CD4-positive, alpha-beta T cell treated with Interleukin-6 at 100 ng/mL for 8 hours (primary cell): ENCODE measurements at places on chromosomes 2 and 18.

GRCh38 chr2:108640731-108641130 lies 78.6 kb upstream of the RANBP2 start:
- DNase-seq, result no peak

- no peak for DNase-seq
These were observed 127.0 kb upstream of the CCDC195 start for GRCh38 chr2:224843141-224843540.

DNA sequence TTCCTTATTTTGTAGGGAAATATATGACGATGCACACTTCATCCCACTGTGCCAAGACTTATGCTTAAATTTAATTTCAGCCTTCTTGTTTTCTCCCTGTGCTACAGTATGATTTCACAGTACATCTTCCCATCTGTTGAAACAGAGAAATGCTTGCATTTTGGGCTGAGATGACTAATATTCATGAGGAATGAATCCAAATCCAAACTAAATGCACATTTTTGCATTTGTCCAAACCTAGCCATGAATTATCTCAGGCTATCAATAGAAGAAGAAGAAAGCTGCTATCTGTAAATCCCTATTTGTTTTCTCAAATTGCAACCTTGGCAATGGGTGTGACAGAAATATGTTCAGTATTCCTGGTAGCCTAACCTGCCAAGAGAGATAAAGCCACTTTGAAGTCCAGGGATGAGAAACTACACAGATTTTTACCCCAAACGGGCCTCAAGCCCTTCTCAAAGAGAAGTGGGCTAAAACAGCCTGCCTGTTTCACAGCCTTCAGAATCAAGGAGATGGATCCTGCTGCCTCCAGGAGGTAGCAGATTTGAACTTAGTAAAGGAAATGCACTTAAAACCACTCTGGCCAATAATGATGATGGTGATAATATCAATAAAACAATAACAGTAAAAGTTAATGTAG lies 306.9 kb upstream of the NT5C1B start:
- no peak for DNase-seq

DNA sequence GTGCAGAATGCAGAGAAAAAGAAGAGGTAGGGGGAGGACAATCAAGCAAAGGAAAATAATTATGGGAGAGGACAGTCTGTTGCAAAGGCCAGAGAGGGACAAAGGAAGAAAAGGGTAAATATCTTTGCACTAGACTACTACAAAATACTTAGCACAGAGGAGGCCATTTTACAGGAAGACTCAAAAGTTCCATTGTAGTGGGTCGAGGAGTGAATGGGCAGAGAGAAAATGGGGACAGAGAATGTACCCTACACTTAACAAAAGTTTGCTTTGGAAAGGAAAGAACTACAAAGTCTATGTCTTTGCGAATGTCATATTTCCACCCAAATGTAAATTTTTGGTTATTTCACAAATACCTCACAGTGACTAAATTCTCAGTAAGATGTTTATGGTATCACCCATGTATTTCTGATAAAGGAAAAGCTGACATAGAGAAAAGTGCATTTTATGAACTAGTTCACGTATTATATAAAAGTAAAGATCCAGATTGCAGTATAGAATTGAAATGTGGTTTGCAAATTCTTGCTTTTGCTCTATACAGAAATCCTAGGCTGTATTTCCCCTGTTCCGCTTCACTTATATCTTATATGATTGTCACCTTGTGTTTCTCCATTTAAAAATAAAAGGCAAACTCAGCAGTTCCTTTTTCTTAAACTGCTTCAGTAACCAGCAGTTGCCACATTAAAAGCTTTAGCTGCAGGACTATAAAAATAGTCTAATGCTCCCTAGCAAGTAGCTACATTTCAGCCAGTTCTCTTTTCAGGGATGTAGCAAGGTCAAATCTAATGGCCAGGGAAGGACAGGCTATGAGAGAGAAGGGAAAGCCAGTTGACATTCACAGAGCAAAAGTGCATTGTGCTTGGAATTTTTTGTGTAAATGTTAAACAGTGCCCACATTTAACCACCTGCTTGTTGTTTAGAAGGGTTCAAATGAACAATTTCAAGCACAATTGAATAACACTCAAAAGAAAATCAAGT lies 79.7 kb upstream of the CYTIP start:
- DNase-seq, result no peak

DNA sequence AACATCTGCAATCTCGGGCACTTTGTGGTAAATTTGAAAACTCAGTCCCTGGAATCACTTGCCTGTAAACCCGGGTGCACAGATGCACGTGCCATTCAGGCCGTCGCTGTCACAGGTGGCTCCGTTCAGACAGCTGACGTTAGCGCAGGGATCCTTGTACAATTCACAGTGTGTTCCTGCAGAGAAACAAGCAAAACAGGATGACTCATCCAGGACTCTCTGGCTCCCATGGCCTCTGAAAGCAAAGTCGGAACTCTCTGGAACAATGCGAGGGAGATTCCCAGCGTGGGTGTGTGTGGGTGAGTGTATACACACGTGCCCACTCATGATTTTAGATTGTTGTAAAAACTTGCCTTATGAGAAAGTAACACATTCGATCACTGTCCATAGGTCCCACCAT lies 136.1 kb upstream of the PID1 start:
- DNase-seq, result no peak

GRCh38 chr2:177698281-177698680 lies 305.7 kb downstream of the AGPS start:
- DNase-seq, result no peak

- no peak for DNase-seq
These were observed 86.2 kb upstream of the RAB6C start for GRCh38 chr2:129893244-129893643.

GRCh38 chr2:200308546-200309295 lies 2.2 kb downstream of the SPATS2L start:
- DNase-seq, result no peak

DNA sequence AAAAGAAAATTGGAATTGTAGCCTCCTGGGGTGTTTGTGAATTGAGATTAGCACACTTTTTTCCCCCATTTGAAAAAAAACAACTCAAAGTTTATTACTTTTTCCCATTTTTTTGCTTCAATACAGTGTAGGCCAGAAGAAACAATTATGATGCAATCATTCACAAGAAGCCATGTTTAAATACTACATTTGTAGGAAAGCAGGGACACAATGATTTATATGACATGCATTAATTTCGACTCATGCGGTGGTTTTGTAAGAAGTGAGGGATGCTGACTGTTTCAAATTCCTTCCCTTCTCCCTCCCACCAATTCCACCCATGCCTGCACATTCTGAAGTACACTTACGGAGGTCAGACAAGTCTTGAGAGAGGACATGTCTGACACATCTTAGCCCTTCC lies 774.2 kb upstream of the FSHR start:
- no peak for DNase-seq

DNA sequence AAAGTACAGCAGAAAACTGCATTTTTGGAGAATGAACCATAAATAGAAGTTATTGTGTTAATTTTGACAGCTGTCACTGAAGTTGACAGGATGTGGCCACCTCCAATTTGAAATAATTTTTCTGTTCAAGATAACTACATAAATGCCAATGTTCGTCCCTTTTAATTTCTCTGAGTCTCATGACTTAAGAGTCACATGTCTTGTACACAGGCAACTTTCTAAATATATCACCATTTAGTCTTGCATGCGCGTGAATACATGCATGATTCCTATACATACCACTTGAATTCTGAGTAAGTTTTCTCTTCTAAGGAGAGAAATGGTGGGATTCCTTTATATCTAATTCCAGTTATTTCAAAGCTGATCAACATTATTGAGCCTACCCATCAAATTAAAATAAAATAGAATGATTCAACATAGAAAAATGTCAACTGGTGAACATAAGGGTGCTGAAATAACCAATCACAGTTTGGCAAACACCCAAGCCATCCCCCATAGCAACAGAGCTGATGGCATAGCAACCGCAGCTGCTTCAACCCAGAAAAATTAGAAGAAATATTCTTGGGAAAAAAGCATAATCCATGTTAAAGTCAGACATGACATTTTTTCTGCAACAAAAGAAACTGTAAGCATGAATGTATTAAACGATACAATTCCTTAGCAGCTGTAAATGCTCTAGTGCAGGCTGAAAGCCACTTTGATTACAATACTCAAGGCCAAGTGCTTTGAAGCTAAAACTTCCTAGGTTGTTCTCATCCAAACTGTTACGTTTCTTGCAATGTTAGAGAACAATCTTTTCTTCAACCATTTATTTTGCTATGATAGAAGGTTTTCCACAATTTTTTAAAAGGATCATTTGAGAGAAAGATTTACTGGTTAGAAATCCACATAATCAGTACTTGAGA lies 282.7 kb downstream of the DLGAP1 start:
- no peak for DNase-seq

GRCh38 chr2:166180951-166181812 lies 53.4 kb upstream of the SCN1A start:
- no peak for DNase-seq

GRCh38 chr18:74714791-74715190 lies 117.1 kb downstream of the ZNF407 start:
- no peak for DNase-seq

DNA sequence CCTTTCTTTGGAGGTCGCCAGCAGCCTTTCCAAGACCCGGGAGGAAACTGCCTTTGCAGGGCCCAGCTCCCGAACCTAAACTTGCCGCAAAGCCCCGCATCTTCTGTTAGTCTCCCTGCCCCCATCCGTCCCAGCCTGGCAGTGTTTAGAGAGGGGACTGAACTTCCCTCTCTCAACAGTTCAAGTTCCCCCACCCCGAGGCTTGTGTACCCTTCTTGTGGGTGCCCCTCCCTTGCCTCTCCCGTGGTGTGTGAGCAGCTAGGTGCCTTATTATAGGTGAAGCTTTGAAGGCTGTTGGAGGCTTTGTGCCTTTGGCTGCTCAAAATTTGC lies 1.4 kb downstream of the LBH start:
- DNase-seq, result peak; percentile 50

DNA sequence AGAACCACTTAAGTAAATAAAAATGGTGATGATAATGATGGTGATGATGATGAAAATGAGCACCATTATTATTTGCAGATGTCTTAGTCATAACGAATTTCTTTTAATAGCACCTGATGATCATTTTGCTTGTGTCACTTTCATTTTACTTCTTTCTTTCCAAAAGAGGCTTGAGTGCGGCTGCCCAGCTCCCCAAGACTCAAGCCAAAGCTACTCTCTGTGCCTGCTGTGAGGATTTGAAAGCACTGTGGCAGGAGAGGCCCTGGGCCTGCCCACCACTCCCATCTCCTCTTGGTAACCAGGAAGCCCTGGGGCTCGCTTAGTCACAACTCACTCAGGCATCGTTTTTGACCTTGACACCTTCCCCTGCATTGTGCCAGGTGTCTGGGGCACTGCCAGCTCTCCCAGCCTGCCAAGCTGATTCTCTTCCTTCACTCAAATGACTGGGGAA lies 41.2 kb downstream of the RPL37A start:
- DNase-seq, result no peak

DNA sequence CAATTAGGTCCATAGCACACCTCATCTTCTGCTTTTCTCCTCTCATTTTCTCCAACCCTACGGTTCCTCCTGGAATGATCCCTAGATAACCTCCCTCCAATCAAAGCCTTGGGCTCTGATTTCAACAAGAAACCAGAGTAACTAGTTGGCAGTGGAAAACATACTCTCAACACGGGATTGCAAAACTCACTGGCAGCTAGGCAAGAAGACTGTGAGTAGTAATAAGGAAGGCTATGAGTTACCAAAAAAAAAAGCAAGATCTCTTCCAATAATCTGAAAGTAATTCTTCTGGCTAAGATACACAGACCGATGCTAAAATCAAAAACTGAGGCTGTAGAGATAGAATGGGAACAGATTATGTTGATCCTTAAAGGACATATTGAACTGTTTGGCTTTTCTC lies 28.4 kb upstream of the CCDC102B start:
- no peak for DNase-seq

- DNase-seq, result no peak
These were observed 2.0 kb downstream of the ETAA1 start for GRCh38 chr2:67399144-67399543.

DNA sequence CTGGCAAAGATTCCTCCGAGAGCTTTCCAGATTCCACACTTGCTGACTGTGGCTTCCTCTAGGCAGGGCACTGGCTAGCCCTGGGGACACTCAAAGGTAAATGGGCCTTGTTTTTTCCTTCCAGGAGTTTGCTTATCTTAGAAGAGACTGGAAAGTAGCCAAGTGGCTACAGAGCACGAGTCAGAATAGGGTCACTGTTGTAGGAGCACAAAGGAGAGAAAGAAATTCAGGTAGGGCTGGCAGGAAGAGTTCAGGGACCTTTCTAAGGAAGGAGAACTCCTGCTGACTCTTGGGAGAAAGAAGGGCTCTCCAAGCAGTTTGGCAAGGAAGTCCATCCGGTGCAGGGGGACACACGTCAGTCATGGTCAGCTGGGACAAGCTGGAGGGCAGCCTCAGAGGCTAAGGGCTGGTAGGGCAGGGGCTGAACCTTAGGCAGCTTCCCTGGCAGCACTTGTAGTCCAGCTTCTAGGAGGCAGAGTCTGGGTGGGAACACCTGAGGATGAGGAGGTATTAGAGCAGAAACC lies 39.5 kb downstream of the NIFK start:
- DNase-seq, result no peak

DNA sequence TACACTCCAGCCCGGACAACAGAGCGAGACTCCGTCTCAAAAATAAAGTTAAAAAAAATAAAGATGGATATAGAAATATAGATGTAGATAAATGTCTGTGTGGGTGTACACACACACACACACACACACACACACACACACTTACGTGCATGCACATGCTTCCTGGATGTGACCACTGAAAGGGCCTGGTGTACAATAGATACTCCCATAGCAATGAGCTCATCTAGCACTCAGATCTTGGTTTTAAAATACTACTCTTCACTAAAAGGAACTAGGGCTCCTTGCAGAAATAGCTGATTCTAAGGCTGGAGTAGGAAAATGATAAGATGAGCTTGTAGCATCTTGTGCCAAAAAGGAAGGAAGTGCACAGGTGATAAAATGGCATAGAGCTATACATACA lies 39.1 kb downstream of the ROCK2 start:
- no peak for DNase-seq

GRCh38 chr2:13682540-13683272 lies 949.8 kb upstream of the LRATD1 start:
- no peak for DNase-seq

GRCh38 chr18:55672574-55673361 lies 84.8 kb upstream of the TCF4 start:
- no peak for DNase-seq

DNA sequence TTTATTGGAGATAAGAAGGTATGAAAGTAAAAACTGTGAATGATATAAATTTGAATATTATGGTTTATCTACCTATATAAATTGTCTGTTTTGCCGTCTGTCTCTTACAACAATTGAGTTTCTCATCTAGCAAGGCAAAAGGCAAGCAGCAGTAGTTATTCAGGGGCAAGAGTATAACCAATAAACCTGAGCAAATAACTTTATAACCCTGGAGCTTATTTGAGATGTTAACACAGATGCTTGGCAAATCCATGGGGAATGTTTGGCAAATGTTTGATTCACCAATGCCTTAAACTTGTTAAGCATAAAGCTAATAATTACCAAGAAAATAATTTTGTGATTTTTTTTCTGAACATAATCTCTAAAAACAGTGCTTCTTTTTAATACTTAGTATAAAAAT lies 9.9 kb upstream of the EPHA4 start:
- no peak for DNase-seq
